NCI-H2029 (cell line): ENCODE measurements at places on chromosomes 12 and 14.

GRCh38 chr14:53951627-53952303, 4.9 kb downstream of the BMP4 start:
- DNase-seq = no peak

- peak; percentile 2 for DNase-seq
Measured at GRCh38 chr14:84442521-84442920, 1087.4 kb upstream of the FLRT2 start.

GRCh38 chr12:109592195-109592904, 18.8 kb downstream of the MVK start:
- DNase-seq = no peak

DNA sequence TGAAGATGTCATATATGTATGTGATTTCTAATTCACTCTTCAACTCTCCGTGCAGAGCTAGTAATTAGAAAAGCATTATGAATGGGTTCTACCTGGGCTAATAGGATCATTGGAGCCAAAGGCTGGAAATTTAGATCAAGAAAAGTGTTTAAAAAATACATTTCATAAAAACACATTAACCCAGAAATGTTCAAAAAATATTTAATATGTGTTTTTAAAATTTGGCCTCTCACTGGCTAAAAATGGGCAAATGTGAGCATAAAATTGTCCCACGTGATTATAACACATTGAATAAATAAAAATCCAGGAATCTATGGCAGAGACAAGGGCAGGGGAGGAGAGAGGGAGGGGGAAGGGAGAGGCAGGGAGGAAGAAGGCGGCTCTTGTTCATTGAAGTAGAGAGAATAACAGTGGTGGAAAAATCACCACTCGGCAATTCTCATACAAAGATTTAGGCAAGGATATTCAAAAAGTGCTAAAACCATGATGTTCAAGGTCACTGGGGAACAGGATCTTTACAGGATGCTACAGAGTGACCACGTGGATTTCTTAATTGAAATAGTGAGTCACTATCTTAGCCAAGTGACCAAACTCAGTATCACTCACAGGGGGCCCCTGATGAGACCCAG, 38.8 kb downstream of the FBXO21 start:
- DNase-seq = no peak

- no peak for DNase-seq
Measured at GRCh38 chr12:110329710-110330109, 48.7 kb downstream of the ATP2A2 start.

GRCh38 chr12:2811801-2812200, 667 bp upstream of the ITFG2 start:
- no peak for DNase-seq

- DNase-seq = no peak
Measured at GRCh38 chr14:56189307-56189706, 71.1 kb downstream of the PELI2 start.

DNA sequence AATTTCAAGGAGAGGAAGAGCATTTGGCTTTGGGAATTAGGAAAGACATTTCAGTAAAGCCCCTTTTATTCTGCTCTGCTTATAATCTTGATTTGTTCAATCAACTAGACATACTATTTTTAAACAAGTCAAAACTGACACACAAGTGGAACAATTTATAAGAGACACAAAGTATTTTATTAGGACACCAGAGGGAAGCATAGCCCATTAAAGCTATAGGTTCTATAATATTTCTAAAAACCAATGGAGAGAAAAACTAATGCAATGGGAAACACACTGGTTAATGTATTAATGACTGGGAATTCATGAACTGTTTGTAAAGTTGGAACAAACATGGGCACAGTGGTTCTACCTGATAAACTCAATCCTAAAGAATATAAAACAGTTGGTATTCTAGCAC, 15.3 kb upstream of the CERS5 start:
- DNase-seq = no peak

GRCh38 chr12:116975779-116976393, 65.1 kb downstream of the FBXW8 start:
- no peak for DNase-seq

DNA sequence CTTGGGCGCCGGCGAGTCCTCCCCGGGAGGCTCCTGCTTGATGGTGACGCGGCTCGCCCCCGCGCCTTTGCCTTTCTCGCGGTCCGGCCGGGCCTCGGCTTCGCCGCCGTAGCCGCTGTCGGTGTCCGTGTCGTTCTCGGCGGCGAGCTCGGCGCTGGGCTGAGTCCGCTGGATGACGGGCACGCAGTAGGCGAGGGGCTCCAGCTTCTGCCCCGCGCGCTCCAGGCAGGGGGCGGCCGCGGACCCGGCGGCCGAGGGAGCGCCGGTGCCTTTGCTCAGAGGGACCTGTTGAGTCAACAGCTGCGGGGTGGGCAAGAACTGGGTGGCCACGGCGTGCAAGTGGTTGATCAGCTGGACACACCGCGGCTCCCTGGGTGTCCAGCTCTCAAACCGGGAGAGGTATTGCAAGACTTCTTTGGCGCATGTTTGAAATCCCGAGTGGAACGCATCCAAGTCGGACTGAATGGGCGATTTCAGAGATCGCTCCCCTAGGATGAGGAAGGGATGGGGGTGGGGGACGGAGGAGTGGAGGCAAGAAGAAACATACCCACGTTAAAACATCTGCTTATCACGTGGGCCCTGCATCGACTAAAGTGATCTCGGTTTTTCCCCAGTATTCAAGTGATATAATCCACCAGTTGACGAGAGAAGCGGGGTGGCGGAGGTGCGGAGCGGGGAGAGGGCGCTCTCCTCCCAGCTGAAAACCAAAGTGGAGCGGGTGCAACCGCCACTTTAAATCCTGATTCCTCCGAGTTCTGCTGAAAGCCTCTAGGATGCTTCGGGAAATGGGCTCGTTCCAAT, 2.0 kb downstream of the BHLHE41 start:
- no peak for DNase-seq

DNA sequence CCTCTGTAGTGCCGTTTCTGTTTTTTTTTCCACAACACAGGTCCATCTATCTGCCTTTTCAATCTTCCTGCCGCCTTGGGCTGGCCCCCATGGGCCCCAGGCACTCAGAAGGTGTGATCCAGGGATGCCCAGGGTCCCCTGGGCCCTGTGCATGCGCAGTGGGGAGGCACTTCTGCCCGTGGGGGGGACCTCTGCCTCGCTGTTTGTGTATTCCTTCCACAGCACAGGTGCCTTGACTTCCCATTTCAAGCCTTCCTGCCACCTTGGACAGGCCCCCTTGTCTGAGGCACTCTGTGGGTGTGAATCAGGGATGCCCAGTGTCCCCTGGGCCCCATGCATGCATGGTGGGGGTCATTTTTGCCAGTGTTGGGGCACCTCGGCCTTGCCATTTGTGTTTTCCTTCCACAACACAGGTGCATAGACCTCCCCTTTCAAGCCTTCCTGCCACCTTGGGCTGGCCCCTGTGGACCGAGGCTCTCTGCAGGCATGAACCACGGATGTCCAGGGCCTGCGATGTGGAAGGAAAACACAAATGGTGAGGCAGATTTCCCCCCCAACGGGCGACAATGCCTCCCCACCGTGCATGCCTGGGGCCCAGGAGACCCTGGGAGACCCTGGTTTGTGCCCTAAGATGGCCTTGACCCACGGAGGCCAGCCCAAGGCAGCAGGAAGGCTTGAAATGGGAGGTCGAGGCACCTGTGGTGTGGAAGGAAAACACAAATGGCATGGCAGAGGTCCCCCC, 366.5 kb downstream of the ALG10 start:
- no peak for DNase-seq

- DNase-seq = no peak
Measured at GRCh38 chr14:69318241-69318640, 58.3 kb downstream of the GALNT16 start.

DNA sequence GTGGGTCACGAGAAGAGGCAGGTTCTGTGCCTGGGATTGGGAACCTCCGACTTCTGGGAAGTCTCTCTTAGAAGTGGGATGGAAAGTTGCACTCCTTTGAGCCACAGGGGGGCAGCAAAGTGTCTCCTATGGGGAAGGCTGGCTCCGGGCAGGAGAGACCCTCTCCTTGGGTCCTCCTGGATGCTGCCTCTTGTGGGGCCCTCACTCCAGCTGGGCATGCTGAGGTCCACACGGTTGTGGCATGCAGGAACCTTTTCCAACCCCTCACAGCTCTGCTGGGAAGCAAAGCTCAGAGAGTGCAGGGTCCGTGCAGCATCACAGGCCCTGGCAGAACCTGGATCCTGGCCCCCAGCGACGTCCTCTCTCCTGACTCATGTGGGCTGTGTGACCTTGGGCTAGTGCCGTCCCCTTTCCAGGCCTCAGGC, 17.4 kb downstream of the SDSL start:
- peak; percentile 40 for DNase-seq

- no peak for DNase-seq
Measured at GRCh38 chr12:11743423-11744409, 94.2 kb downstream of the ETV6 start.

DNA sequence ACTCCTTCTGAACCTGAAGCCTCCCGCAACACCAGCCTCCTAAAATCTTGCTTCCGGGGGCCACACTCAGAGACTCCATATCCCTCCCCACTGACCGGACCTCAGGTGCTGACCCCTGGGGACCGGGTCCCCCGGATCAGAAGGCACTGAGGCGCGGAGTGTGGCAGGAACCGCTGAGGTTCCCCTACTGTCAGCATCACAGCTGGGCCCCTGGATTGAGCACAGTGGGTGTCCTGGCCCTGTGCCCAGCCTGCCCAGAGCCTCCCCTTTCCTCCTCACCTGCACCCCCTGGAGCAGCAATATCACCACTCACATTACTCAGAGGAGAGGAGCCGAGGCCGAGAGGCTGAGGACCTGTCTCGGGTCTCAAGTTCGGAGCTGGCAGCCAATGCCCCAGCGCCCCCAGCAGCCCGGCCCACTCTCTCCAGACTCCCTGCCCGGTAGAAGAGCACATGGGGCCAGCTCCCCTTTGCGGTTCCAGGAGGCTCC, 101.2 kb upstream of the EIF5 start:
- no peak for DNase-seq

DNA sequence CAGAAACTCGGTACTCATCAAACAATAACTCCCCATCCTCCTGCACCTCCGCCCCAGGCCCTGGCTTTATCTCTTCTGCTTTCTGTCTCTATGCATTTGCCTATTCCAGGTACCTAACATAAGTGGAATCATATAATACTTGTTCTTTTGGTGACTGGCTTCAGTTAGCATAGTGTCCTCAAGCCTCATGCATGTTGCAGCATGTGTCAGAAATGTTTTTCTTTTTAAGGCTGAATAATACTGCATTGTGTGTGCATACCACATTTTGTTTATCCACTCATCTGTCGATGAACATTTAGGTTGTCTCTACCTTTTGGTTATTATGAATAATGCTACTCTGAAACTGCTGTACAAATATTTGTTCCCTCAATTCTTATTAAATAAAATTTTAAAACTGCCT, 117.1 kb downstream of the KICS2 start:
- DNase-seq = no peak

- DNase-seq = no peak
Measured at GRCh38 chr12:99017971-99018370, 372.9 kb downstream of the APAF1 start.

GRCh38 chr14:76718306-76719040, 42.8 kb upstream of the VASH1 start:
- no peak for DNase-seq

GRCh38 chr12:1391722-1392121, 202.7 kb downstream of the FBXL14 start:
- DNase-seq = no peak

- no peak for DNase-seq
Measured at GRCh38 chr12:11719678-11720099, 70.2 kb downstream of the ETV6 start.

DNA sequence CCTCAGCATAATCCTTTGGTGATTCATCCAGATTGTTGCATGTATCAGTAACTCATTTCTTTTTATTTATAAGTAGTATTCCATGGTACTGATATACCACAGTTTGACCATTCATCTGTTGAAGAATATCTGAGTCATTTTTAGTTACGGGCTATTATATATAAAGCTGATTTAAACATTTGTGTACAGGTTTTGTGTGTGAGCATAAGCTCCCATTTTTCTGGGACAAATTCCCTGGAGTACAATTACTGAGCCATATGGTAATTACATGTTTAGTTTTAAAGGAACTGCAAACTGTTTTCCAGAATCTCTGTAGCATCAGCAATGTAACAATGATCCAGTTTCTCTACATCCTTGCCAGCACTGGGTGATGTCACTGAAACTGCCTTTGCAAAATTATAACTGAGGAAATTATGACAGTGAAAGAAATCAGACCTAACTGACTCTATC, 236.2 kb upstream of the KRR1 start:
- DNase-seq = no peak

- peak; percentile 96 for DNase-seq
Measured at GRCh38 chr12:122097927-122098756, 19.6 kb downstream of the MLXIP start.

- peak; percentile 74 for DNase-seq
Measured at GRCh38 chr12:50222275-50222783, 55.2 kb upstream of the CERS5 start.

DNA sequence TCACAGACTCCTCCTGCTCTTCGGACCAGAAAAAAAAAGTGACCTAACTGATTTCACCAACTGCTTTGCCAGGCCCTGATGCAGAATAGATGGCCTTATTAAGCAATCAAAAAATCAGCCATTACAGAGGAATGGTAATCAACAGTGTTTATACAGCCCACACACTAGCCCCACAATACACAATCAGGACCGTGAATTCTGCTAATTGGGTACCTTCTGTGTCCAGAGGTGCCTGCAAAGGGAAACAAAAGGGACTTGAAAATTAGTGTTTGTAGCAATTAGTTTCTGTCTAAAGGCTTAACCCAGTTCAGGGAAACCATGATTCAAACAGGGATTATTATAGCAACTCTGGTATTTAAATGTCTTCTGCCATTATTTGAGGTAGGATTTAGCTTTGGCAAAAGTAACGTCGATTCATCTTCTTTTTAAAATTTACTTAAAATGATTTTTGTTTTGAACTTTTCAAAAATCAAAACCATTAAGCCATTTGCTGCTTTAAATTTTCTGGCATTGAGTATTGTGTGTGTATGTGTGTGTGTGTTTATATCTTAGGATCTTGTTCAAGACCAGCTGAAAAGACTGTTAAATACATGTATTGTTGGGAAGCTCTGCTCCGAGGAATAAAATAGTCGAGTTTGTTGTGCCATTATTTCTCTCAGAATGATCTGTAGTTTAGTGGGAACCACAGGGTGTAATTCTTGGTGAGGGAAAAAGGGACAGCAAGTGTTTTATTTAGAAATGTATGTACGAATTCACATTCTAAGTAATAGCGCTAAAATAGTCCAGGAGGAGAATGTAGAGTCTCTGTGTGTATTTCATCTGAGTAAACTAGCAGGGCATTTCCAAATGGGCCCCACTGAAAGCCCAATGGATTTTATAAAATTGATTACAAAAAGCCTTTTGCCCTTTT, 156.1 kb downstream of the PTCSC3 start:
- DNase-seq = no peak

DNA sequence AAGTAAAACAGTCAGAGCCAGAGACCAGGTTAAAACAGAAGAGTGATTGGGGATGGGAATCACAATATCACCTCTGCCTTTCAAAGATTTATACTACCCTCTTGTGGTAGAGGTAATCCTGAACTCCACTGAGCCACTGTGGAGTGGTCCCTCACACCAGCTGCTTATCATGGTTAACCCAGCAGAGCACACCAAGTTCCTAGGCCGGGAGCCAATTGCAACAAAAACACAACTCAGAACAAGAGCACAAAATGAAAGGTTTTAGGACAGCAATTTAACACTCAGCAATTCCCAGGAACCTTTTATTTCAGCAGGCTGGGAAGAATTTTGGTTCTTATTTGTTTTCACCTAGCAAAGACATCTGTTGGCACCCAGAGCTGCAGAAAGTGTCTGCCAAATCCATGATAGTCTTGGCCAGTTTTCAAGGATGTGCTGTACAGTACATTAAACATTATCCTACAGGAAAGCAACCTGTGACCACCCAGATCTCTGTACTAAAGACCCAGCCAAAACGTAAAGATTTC, 220.5 kb upstream of the ATXN7L3B start:
- peak; percentile 3 for DNase-seq
